ENCODE measurements at places on chromosomes 1 and 21.

DNA sequence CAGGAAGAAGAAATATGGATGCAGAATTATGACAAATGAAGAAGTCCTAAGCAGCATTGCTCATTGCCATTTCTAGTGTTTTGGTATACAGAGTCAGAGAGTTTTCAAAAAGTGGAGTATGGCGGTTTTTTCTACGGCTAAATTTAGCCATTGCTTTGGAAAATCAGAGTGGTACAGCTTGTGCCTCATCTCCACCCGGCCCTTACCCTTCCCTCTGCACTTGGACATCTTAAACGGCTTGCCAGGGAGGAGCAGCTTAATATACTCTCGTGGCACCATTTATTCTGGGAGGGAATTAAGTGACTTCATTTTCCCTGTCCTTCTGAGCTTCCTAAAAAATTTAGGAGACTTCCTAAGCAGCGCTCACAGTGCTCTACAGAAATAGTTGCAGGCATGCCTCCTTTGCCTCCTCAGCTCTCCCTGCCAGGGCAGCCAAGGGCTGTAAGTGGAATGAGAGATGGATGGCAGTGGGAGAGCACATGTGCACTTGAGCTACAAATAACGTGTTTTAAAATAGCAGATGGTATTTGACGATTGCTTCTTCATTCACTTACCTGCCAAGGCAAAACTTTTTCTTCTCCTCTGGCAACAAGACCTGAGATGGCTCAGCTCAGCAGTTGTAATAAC lies 51.5 kb upstream of the VAMP3 start:
- DNase-seq: no peak

DNA sequence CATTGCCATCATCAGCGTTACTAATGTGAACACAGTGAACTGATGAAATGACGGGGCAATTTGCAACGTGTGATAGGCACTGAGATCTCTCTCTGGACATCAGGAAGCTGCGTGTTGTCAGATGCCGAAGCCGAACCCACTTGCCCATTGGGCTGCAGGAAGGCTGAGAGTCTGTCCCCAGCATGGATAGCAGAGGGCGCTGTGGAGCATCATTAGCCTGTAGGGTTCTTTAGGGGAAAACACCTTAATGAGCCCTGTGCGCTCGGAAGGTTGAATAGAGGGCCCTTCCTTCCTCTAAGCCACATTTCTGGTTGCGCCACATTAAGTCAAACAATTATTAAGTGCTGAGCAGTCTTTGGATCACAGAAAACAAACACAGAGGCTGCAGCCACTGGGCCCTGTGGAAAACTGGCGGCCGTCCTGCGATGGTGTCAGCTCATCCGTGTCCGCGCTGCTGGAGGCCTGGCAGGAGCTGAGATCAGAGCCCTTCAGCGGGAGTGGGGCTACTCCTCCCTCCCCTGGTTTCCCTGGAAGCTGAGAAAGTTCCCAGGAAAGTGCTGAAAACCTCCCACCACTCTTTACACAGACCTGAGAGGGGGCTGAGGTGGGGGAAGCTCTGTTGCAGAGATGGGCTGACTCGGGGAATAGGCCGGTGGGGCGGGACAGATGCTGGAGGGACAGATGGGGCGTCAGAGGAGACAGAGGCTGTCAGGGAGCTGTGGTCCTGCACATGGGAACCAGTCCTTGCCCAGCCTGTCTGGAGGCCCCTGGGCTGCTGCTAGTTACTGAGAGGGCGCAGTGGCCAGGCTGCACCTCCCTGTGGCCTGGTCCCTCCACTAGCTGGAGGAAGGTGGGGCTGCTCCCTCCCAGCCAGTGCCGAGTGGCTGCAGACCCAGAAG lies 12.7 kb downstream of the TFF2 start:
- DNase-seq: peak; percentile 58

DNA sequence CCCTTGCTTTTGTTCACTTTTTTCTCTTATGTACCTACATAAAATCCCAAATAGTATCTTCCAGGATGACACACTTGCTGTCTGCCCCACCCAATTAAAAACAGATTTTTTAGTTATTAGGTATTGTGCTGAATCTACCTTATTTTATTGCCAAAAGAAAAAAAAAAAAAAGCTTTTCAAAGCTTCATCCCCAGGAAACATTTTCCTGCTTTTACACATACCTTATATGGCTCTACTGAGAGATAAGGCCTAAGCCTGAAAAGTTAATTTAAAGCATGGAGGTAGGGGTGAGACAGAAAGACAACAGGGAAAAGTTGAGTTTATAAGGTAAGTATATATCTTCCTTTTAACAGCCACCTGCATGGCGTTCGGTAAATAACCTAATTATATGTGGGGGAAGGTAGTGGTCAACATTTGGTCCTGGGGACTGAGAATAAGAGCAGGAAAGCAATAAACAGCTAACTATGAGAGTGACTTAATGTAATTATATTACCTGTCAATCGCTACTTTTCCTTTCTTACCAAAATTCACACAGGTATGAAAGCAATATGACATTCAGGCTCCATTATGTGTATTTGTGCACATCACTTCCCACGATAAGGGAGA lies 54.6 kb upstream of the BOLA1 start:
- DNase-seq: no peak

DNA sequence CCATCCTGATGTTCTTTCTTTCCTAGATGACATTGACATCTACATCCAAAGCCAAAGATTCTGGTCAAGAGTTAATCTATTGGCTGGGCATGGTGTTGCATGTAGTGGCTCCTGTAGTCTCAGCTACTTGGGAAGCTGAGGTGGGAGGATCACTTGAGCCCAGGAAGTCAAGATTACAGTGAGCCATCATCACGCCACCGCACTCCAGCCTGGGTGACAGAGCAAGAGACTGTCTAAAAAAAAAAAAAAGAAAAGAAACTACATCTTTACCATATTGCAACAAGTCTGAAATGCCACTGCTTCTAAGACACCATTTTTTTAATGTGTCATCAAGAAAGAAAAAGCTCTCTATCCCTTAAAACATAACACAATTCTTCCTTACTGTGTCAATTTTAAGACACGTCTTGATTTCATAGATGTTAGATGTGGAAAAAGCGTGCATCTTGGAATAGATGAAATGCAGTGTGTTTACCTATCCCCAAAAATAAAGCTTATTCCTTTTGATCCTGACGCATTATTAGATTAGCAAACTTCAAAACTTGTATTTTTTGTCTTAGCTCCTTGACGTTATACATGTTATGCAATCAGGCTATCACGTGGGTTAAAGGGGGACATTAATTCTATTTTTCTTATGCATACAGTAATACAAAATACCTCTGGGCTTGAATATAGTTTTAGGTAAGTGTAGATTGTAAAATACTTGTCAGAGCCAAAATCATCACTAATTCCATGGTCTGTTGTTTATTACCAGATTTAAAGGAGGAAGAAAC lies 46.3 kb downstream of the ELAPOR1 start:
- DNase-seq: no peak

DNA sequence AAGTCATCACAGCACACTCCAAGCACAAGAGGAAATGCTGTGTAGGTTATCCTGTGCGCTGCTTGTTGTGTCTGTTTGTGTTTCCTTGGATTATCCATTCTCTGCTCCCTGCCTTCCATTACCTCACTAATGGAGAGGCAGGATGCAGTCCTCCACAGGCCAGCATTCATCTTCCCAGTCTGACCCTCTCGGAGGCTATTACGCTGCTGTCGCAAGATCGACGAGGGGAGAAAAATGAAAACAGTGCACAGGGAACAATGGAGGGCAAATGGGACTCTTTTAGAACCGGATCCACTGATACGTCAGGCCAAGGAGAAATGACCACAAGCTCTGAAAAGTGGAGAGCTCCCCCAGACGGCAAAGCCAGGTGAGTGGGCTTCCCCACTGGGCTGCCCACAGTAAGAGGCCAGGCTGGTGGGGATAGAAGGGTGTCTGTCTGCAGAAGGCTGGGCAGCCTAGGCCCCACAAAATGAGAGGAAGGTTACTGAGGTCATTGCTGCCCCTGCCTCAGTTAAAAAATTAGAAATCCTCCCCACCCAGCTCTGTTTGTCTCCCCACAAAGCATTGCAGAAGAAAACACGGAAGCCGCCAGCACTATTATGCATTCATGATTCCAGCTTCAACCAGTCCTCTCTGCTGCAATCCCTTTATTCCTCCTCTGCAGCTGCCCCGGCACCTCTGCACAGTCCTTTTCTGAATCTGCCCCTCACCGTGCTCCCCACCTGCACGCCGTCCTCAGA lies 21.7 kb downstream of the LRRN2 start:
- no peak for DNase-seq

- peak; percentile 47 for DNase-seq
Measured at GRCh38 chr21:34073032-34073748, at the start of the genes MRPS6 and SLC5A3. Gene MRPS6, plus strand, starts transcription at chr21:34073578. Its CDS starts 123 bp downstream, at chr21:34073701. Gene SLC5A3, plus strand, starts transcription at chr21:34073578. Its CDS starts 21,621 bp downstream, at chr21:34095199.

- no peak for DNase-seq
Measured at GRCh38 chr1:8525216-8525557, 207.3 kb downstream of the SLC45A1 start.

DNA sequence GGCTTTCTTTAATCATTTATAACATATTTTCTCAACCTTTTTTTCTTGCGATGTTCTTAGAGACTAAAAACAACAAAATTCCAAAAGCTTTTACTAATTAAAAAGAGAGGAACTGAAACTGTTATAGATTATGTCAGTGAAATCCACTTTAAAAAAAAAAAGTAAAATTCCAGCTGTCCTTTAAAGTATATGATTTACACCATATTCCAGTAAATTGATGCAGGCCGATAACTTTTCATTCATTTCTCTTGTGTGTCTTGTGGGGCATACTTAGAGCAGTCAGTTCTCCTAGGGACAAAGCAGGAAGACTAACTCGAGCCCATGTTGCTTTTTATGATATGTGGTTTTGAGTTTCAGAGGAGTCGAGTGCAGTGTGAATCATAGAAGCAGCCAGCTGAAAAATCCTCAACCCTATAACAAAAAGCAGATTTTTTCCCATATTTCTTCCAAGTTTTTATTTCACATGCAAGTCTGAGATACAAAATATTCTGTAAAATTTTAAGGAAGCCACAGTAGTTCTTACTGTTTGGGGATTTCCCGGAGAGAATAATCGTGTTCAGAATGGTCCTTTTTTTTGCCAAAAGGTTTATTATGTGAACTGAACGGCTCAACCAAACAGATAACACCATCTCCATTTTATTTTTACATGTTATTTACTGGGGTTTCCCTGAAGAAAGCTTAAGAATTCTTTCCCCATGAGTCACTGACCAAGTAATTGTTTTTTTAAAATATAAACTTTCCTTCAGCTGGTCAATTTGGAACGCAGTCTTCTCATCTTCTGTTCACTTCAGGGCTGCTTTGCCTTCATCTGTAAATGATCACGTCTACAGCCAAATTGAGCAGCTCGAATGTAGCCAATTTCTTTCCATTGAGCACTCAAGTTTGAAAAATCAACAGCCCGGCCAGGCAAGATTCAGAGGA lies 77.0 kb upstream of the C1orf105 start:
- no peak for DNase-seq

DNA sequence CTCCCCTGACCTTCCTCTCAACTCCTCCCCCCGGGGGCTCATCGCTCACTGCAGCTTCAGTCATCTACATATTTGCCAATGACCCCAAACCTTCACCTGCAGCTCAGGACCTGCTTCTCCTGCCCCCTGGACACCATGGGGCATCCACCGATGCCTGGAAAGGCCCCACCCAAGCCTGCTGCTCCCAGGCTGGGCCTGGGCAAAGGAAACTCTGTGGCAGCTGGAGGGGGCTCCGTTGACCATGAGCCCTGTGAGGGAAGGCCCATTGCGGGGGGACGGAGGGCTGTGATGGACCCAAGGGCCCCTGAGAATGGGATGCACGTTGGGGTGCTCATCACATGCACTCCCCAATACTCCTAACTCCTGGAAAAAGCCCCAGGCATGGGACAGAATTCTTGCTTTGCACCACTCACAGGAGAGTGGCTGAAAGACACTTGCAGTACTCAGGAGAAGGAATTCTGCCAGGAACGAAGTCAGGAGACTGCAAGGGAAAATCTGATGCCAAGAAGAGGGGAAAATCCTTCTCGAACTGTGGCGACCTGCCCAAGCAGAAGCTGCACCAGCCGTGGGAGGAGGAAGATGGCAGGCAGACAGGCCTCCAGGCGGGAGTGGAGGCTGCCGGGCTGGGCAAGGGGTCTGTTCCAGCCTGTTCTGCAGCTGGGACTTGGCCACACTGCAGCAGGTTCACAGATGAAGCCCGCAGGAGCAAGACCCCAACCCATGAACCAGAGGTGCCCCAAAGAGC lies 18.4 kb downstream of the MATN1 start:
- no peak for DNase-seq

GRCh38 chr1:233005703-233006102 lies 55.3 kb downstream of the NTPCR start:
- no peak for DNase-seq

- DNase-seq: no peak
Measured at GRCh38 chr21:31609081-31609480, 50.4 kb upstream of the SOD1 start.

GRCh38 chr1:61953076-61953789 lies 211.0 kb downstream of the PATJ start:
- DNase-seq: no peak

DNA sequence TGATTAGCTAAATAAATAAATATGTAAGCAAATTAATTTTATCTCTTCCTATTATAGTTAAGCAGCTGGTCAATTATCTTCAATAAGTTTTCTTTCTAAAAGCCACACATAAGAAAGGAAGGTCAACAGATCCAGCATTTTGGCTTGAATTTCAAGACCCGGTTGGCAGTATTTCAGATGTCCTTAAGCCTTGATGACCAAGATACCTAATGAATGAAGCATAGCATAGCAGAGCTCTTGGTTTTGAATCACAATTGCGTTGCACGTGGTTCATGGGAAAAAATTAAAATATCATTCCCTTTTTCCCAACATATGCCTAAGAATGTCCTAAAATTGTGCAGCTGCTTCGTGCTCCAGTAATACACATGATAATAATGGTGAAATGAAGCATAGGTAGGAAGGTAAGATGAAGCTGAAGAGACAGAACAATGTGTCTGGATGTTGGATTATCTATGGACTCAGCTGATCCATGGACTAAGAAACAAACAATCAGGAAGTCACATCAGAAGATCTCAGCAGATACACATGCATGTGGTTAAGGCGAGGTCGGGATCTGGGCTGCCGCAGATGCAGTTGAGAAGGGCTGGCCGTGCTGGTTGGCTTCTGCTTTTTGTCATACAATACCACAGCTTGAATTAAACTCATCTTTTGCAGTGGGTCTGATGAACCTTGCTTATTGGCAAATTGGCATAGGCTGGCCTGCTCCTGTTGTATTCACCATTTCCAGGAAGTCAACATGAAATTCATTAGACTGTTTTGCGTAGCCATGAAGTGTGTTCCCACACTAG lies 284.9 kb upstream of the RUNX1 start:
- DNase-seq: no peak

- no peak for DNase-seq
Measured at GRCh38 chr21:45356251-45356650, 48.7 kb upstream of the COL18A1 start.

- DNase-seq: no peak
Measured at GRCh38 chr21:23887725-23888306, 1719.5 kb downstream of the MRPL39 start.

- no peak for DNase-seq
Measured at GRCh38 chr21:46622226-46622625, 13.2 kb upstream of the PRMT2 start.

DNA sequence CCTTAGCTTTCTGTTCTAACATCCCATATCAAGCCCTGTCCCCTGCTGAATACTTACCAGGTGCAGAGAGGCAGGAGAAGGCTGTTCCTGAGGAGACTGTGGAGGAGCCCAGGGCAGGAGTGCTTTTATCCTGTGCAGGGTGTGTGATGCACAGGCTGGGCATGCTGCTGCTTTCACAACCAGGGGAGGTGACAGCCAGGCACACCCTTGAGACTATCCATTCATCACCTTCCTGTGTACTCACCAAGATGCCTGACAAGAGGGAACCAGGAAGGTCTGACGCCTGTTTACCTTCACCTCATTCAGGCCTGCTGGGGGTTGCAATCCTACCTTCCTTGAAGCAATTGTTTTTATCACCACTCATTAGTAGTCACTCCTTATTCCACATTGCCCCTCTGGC lies at the start of gene LCE3E:
TSS of gene LCE3E (minus strand) at position 100 of the 400 bp plus-strand sequence. CDS start 572 bp downstream, outside the sequence.
- no peak for DNase-seq
